ENCODE measurements at places on chromosomes 6 and 20.
A peak's percentile ranks its signal among the peaks of the same experiment; 100 is the strongest.

GRCh38 chr6:133594652-133595110, 294.2 kb upstream of the TCF21 start:
- no peak for DNase-seq

- peak; percentile 18 for DNase-seq
Measured at GRCh38 chr6:159252955-159253508, 83.8 kb downstream of the FNDC1 start.

GRCh38 chr6:112231594-112232060, 22.7 kb downstream of the LAMA4 start:
- peak; percentile 96 for DNase-seq

GRCh38 chr20:39004508-39004907, 42.4 kb downstream of the DHX35 start:
- no peak for DNase-seq

DNA sequence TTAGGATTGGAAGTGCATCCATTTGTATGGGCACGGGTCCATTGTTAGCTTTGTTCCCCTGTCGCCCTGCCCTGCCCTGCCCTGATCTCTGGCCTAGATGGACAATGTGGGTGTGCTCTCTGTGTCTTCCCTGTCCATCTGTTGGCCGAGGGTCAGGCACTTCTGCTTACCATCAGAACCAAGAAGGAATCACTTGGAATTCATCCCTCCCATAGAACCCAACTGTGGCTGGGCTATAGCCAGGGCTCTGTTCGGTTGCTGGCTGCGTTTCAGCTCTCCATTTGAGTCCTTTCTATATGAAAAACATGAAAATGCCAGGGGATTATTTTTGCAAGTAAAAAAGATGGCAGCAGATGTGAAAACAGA, 26.6 kb upstream of the TULP4 start:
- peak; percentile 51 for DNase-seq

DNA sequence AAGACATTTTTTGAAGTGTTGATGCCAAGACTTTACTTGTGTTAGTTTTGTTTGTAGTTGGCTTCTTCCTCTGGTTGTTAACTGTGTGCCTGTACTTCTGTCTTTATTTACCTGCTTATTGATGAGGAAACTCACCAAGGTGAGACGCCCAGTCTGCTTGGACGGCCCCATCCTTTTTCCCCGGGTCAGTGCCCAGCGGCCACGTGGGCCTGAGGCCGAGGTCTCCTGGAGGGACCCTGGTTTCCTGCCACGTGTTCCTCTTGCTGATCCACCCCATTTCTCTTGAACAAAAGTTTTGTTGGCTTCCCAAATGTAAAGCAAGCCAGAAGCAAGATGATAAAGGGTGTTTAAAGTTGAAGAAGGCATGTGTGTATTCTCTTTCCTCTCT, 24.8 kb downstream of the DUSP22 start:
- DNase-seq: no peak

GRCh38 chr6:147345902-147346301, 141.7 kb downstream of the STXBP5 start:
- DNase-seq: no peak

- peak; percentile 71 for DNase-seq
Measured at GRCh38 chr6:1436334-1437306, 47.2 kb downstream of the FOXF2 start.

- DNase-seq: peak; percentile 41
Measured at GRCh38 chr6:32194825-32195651, 2.6 kb upstream of the GPSM3 start.

GRCh38 chr6:134093007-134093573, 40.7 kb upstream of the SLC2A12 start:
- no peak for DNase-seq

- DNase-seq: peak; percentile 30
Measured at GRCh38 chr6:108452711-108453195, 108.0 kb upstream of the FOXO3 start.

- DNase-seq: no peak
Measured at GRCh38 chr6:166167801-166168615, at the start of gene TBXT. Gene TBXT (minus strand): TSS chr6:166167851. CDS start chr6:166167591, 260 bp downstream.

DNA sequence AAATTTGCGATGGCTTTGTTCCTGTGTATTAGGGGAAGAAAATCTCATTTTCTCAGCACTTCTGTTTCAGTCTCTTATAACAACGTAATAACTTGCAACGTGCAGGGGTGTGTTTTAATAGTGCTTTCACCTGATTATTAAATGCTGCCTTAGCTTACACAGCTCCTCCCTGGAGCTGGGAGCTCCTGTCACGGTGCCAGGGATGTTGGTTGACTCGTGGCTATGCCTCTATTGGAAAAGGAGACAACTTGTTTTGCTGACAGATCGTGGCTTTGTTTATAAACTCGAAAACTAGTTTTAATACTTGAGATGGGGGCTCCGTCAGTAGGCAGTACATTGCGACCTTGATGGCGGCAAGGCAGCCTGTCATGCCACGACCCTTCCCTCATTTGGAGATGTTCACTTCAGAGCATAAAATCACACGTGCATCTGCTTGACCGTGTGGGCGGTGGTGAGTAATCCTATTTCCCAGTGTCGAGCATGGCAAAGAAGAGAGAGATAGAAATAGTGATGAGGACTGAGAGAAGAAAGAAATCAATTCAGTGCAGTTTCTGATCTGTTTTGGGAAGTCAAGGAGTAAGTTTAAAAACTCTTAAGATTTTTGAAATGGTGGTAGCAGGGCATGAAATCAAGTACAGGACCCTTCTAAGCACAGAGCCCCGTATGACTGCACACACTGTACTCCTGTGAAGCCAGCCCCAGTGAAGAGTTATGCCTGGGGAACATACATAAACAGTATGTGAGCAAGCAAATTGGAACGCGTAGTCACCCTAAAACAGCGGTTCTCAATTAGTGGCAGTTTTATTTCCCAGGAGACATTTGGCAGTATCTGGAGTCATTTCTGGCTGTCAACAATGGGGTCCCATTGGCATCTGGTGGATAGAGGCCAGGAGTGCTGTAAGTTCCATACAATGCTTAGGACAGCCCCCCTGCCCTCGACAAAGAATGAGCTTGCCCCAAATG, 147.2 kb downstream of the DOK5 start:
- no peak for DNase-seq

GRCh38 chr6:123564361-123564760, 72.4 kb downstream of the TRDN start:
- no peak for DNase-seq

GRCh38 chr6:137389150-137389704, 105.0 kb downstream of the OLIG3 start:
- peak; percentile 10 for DNase-seq

DNA sequence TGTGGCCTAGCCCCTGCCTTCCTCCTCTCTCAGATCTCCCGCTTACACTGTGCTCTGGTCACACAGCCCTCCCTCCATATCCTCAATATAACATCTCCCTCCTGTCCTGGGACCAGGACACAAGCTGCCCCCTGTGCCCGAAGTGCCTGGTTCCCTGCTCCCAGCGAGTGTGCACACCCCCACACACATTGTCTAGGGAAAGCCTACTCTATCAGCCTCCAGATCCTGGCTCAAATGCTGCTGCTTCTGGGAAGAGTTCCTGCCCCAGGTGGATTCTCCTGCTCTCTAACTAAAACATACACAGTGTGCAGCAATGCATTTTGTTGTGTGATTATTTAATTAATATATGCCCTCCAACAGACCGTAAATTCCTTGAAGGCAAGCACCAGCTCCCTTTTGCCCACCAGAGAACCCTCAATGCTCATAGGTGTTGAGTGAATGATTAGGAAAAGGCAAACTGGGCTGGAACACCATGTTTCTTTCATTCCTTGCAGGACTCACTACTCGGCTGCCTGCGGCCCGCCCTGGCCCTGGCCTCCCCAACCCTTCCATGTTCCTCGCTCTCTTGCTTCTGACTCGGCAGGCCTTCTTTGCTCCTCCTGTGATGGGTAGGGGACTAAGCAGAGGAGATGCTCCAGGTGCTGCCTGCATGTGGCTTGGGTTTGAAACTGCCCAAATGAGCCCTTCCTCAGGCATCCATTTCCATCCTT, 194.6 kb downstream of the ZDHHC14 start:
- no peak for DNase-seq

GRCh38 chr20:47258745-47259695, 97.5 kb downstream of the ZMYND8 start:
- DNase-seq: peak; percentile 33

GRCh38 chr6:30331981-30332380, 5.3 kb downstream of the TRIM39 start:
- no peak for DNase-seq

GRCh38 chr6:137944793-137945498, 77.9 kb downstream of the TNFAIP3 start:
- DNase-seq: peak; percentile 53

GRCh38 chr6:116924245-116924644, 47.2 kb downstream of the RFX6 start:
- DNase-seq: no peak

DNA sequence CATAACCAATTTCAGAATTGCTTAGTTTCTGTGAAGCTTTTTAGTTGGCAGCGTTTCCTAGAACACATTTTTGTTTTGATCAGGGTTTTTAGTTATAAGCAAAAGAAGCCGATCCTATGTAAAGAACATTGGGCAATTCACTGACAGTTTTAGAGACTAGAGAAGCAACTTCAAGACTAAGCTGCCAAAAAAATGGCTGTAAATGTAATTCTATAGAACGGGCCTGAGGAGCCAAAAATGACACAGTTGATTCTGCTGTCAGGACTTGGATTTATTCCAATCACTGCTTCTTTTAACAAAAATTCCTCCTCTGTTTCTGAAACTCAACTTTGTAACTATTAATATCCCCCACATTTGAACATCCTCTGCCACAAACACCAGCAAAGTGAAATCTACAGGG, 236.0 kb upstream of the EYS start:
- DNase-seq: no peak

- peak; percentile 57 for DNase-seq
Measured at GRCh38 chr6:34132486-34133185, 13.3 kb downstream of the GRM4 start.

DNA sequence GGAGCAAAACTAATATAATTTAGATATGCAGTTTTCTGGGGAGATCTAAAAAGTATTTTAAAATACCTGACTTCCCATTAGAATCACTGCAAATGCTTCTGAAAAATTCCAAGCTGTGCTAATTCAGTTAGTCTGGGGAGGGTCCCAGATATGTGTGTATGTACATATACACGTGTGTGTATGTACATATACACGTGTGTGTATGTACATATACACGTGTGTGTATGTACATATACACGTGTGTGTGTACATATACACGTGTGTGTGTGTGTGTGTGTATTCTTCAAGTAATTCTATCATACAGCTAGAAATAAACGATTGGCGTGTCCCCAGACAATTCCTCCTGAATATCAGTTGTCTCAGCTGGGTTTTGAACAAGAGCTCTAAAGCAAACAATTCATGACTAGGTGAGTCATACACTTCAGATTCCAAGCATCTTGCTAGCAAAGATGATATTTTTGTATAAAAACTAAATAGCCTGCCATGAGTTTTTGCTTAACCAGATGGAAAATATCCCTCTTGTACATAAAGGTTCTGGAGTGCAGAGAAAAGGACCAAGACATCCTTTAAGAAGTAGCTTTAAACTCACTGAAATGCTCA, 58.2 kb downstream of the SPACA1 start:
- DNase-seq: no peak

DNA sequence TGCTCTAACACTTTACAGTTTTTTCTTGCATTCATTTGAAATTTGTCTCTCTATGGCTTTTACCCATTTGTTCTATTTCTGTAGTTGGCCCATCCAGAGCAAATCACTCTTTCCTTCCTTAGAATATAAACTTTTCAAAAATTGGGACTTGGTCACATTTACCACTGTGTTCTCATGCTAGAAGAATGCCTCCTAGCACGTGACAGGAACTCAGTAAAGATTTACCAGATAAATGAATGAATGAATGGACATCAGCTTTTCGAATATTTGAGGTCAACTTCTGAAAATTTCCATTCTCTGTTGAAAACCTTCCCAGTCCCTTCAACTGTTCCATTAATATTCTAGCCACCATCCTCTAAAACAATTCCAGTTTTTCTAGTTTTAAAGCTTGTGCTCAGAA, 294.5 kb downstream of the CD83 start:
- no peak for DNase-seq

GRCh38 chr20:24912397-24913075, 36.5 kb upstream of the CST7 start:
- DNase-seq: no peak

GRCh38 chr6:34583461-34583860, 27.3 kb upstream of the SPDEF start:
- no peak for DNase-seq

- no peak for DNase-seq
Measured at GRCh38 chr6:54428431-54428830, 120.2 kb downstream of the TINAG start.

DNA sequence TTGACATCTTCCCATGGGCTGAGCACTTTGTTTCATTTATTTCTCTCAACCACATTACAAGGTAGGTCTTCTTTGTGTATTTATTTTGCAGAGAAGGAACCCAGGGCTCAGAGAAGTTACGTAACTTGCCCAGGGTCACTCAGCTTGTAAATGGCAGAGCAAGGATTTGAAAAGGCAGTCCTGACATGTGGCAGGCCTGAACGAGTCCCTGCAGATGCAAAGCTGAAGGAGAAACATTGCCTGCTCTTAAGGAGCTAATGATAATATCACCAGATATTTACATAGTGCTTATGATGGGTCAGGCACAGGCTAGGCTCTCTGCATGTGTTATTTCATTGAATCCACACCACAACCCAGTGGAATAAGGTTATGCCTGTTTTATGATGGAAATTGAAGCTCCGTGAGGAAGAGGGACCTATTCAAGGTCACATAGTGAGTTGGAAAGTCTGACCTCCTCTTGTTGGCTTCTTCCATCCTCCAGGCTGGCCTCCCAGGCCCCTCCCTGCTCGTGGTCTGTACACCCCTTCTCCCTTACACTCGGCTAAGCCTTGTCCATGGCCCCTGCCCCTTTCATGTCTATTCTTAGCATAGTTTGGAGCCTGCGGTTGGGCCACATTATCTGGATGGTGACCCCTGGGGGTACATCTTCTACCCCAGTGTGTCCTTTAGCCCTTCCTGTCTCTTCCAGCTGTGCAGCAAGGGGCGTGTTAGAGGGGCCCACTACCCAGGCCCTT, 12.5 kb downstream of the MYH7B start:
- DNase-seq: no peak

- DNase-seq: no peak
Measured at GRCh38 chr20:53984356-53985149, 85.8 kb downstream of the BCAS1 start.

DNA sequence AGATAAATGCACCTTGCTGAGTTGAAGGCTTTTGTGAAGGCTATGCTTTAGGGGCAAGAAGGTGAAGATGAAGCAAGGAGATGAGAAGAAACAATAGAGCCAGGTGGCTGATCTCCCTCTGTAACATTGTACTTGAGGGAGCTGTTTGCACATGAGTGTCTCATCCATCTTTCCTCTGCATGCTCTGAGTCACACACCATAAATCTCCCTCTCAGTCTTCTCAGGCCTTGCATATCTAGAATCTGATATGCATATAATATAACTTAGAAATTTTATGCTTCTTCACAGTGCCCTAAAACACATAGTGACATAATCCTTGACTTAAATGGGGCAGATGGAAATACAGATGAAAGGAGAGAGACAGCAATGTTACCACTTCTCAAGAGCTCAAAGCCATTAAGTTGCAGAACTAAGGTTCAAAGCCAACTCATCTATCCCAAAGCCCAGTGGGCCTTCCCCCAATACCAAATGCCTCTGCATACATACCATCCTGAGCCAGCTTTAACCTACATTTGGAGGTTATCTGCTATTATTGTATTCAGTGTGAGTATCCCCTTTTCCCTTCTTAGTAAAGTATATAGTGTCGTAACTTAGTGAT, 62.4 kb upstream of the STXBP5 start:
- no peak for DNase-seq

- DNase-seq: no peak
Measured at GRCh38 chr6:98576791-98577190, 257.6 kb upstream of the POU3F2 start.

GRCh38 chr6:23176471-23176870, 607.1 kb downstream of the HDGFL1 start:
- DNase-seq: no peak
